KG1 (cell line): ENCODE measurements at places on chromosomes 3 and 15.
A peak's percentile ranks its signal among the peaks of the same experiment; 100 is the strongest.

GRCh38 chr15:91535856-91536500, 317.5 kb upstream of the SLCO3A1 start:
- no peak for DNase-seq

DNA sequence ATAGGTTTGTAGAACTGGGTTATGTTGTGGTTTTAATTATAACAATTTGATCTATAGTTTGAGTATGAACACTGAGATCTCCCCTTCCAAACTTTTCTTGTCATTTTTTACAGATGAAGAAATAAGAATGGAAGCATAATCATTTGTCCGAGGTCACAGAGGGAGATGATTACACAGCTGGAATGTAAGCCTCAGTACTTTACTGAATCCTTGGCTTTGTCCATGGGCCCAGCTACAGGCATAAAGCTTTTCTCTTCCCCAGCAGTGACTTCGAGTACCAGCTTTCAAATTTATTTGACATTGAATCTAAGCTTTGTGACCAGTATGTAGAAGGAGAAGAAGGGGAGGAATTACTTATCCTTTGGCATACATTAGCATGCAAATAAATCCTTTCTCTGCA, 80.9 kb upstream of the DCBLD2 start:
- no peak for DNase-seq

GRCh38 chr15:76642671-76643070, 262.5 kb downstream of the SCAPER start:
- no peak for DNase-seq

DNA sequence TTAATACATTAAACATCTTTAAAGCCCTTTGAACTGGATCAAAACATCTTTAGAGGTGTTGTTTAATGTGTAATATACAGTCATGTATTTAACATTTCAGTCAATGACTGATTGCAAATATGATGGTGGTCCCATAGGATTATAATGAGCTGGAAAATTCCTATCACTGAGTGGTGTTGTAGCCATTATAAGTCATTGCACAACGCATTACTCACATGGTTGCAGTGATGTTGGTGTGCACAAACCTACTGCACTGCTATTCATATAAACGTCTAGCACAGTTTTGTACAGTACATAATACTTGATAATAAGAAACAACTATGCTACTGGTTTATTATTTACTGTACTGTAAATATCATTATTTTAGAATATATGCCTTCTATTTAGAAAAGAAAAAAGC, 75.6 kb downstream of the DTWD1 start:
- no peak for DNase-seq

DNA sequence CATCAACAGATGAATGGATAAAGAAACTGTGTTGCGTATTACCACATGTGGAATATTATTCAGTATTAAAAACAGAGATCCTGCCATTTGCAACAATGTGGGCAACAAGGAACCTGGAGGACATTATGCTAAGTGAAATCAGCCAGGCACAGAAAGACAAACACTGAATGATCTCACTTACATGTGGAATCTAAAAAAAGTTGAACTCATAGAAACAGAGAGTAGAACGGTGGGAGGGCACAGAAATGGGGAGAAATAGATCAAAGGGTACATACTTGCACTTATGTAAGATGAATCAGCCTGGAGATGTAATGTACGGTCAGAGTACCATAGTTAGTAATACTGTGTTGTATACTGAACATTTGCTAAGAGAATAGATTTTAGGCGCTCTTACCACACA, 29.8 kb upstream of the MUC13 start:
- no peak for DNase-seq

DNA sequence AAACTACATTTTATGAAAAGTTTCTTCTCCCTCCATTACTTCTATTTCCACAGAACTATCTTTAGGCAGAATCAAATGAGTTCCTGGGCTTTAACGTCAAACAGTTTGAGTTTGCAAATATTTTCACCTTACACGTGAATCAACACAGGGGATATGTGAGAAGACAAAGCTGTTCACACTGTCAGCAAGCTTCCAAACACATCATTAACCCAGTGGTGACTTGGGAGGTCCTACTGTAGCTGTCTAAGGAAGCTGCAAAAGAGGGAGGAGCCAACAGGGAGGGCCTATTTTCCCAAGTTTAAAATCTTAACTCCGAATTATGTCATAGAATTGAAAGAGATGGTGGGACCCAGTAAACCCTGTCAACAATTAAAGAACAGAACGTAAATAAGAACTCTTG, 337.8 kb upstream of the DNAJC19 start:
- no peak for DNase-seq

DNA sequence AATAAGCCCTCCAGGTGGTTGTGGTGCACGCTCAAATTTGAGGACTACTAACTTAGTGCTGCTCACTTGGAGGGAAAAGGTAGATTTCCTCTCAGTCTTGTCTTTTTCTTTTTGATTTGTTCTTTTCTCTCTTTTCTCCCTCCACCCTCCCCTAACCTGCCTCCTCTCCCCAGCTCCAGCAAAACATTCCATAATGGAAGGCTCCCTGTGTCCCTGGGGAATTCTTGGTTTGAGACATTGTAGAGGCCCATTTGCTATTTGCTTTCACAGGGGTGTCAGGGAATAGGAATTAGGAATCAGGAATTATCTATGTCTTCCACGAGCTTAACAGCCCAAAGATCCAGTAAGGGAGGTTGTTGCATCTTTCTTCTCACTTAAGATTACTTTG, 136.8 kb upstream of the UMPS start:
- DNase-seq: no peak

DNA sequence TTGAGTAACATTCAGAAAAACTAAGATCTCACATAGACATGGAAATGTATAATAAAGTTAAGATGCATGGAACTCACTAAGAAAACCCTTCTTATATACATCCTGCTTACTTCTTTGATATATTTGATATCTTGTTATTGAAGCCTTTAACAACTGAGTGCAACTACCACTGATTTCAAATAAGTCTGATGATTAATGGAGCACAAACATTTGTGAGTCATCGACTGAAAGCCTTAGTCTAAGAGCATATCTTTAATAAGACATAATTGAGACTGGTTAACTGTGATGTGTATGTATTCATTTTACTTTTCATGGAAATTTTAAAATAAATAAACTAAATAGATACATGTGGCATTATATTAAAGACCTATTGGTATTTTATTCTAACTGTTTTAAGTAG, 740.5 kb downstream of the EPHA3 start:
- DNase-seq: no peak

GRCh38 chr15:25793354-25794050, 69.6 kb downstream of the ATP10A start:
- peak; percentile 72 for DNase-seq

- DNase-seq: no peak
Measured at GRCh38 chr3:100226712-100227429, 33.9 kb upstream of the TBC1D23 start.

GRCh38 chr3:138469874-138470273, 35.5 kb downstream of the ESYT3 start:
- DNase-seq: no peak

DNA sequence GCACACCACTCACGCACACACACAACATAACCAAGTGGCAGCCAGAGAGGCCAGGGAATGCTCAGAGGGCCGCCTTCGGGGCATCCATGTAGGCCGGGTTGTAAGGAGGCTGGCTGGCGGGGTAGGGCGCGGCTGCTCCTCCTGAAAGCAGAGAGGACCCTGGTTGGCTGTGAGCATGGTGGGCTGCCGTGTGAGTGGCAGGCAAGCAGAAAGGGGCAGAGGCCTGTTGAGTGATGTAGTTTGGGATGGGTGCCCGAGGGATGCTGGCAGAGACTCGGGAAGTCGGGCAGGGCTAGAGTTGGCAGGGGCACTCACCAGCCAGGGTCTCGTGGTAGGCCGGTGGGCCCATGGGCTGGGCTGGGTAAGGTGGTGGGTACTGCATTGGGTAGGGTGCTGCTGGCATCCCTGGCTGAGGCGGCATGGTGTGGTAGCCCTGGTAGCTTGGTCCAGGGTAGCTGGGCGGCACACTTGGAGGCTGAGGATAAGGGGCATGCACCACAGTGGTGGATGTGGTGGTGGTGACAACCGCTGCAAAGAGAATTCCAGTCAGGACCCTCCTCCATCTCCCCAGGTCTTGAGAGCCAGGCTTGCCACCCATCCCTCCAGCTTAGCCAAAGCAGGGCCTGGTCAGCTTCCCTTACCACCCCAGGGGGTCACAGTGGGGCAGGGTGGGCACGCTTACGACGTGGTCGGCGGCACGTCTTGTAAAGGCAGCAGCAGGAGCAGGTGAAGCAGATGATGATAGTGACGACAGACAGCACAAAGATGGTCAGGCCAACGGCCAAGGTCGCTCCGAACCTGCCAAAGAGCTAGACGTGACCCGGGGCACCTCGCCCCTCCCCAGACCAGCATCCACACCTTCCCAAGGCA, 22.7 kb downstream of the ATRIP start:
- DNase-seq: no peak

DNA sequence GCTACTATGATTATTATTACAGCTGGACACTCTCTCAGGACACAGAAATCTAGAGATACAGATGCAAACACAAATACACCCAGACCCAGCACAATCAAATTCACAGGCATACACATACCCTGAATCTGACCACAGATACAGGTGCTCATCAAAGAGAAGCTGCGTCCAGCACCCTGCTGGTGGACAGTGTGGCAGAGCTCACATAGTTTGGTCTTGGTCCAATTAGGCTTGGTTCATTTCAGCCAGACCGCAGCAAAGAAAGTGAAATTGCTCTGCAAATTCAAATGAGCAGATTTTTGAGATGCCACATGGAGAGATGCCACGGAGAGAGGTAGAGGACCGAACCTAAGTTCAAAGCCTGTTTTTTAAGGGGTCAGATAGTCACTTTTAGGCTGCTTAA, 55.6 kb downstream of the ANAPC13 start:
- DNase-seq: no peak

GRCh38 chr3:155908086-155908485, 37.6 kb downstream of the GMPS start:
- DNase-seq: no peak

DNA sequence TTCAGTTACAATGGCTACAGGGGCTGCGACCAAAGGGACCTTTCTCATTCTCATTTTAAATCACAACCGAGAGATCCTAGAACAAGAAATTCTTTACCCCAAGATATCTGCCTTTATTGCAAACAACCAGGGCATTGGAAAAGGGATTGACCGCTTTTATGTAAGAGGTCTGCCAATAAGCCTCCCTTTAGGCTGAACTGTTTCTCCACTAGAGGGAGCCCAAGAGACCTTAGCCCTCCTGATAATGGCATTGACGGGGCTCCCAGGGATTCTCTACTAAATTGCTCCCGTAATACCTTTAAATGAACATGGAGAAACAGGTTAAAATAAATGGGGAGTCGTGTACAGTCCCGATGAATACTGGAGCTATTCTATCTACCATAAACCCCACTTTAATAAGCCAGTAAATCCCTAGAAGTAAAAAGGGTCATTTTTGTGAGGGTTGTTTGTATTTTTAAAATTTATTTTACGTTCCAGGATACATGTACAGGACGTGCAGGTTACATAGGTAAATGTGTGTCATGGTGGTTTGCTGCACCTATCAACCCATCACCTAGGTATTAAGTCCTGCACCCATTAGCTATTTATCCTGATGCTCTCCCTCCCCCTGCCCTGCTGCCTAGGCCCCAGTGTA, 7.5 kb upstream of the IGSF10 start:
- peak; percentile 25 for DNase-seq

GRCh38 chr15:86063356-86064095, 16.1 kb upstream of the AGBL1 start:
- DNase-seq: no peak

DNA sequence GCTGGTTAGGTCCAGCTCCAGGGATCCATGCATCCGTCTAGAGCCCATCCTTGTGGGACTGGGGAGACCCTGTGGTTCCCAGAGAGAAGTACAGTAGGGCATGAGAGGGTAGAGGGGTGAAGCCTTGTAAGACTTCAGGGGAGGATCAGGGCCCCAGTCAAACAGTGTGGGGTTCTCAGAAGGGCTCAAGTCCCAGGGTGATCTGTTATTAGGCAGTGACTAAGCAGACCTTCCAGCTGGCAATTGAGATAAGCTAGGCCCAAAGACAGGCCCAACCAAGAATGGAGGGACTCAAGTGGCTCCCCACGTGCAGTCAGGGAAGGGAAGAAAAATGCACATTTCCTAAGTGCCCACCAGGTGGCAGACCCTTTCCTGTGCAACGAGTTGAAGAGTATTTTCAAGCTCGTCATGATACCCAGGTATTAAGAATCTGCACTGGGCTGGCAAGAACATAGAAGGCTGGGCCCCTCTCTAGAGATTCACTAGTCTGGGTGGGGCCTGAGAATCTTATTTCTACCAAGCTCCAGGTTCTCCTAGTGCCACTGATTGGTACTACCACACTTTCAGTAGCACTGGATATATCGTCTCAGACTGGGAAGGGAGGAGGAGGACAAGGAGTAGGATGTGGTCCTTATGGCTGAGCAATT, 240.8 kb downstream of the NR1D2 start:
- DNase-seq: peak; percentile 36

DNA sequence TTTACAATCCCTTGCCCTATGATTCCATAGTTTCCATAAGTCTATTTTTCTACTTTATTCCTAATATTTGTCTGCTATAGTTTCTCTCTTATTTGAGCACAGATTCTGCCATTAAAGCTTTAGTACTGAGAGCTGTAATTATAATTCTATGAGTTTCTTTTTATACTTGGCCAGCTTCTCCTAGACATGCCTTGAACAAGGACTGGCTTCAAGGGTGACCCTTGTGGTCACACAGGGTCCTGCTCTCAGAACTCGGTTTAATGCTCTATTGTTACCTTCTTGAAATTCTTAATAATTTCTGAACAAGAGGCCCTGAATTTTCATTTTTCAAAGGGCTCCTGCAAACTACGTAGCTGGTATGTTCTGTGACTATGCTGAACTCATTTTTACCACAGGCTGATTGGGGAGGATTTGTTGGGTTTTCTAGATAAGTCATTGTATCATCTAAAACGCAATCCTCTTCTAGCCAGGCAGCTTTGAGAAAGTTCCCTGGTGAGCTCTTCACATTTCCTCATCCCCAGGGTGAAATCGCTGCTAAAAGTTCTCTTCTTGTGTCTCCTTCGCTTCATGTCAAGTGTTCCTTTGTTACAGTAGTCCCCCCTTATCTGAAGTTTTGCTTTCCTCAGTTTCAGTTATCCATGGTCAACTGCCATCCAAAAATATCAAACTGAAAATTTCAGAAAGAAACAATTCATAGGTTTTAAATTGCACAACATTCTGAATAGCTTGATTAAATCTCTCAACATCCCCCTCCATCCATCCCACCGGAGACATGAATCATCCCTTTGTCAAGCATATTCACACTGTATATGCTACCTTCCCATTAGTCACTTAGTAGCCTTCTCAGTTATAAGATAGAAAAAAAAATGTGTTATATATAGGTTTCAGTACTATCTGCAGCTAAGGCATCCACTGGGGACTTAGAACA, 12.6 kb upstream of the PLCL2 start:
- no peak for DNase-seq

DNA sequence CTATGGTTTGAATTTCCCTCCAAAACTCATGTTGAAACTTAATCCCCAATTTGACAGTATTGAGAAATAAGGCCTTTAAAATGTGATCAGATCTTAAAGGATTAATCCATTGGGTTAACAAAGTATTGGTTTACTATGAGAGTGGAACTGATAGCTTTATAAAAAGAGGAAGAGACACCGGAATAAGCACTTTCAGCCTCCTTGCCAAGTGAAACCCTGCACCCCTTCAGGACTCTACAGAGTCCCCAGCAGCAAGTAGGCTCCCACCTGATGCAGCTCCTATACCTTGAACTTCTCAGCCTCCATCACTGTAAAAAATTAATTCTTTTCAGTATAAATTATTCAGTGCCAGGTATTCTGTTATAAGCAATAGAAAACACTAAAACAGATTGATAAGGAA, 348.3 kb downstream of the CGGBP1 start:
- no peak for DNase-seq
